ENCODE measurements at places on chromosomes 3 and 15. TPM values are rescaled to one million over a fixed set of nuclear protein-coding genes. Genes with fewer than 3 reads are reported as not detected.
A peak's percentile ranks its signal among the peaks of the same experiment; 100 is the strongest.

- no peak for DNase-seq
These were observed 54.5 kb downstream of the IQSEC1 start for GRCh38 chr3:13018561-13019242.

DNA sequence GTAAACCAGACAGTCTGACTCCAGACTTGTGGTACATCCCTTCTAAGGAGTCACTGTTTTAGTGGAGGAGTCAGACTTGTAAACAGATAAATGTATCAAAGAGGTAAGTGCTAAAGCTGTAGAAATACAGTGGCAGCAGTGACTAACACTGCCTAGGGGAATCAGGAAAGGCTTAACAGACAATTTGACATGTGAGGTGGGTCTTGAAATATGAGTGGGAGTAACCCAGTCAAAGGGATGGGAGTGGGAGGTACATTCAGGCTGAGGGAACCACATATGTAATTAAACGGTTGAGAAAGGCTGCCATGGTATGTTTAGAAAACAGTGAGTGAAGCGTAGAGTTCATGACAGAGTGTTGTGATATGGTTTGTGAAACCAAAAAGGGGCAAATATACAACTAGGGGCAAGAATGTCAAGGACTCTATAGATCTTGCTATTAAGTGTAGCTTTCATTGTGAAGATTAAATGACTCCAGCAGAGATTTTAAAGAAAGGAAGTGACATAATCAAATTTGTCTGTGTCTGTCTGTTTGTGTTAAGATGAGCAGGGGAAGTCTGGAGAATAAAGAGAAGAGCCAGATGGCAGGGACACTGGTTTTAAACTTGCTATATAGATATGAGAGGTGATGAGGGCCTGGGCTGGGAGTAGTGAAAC lies 11.2 kb upstream of the ALCAM start:
- DNase-seq: no peak

DNA sequence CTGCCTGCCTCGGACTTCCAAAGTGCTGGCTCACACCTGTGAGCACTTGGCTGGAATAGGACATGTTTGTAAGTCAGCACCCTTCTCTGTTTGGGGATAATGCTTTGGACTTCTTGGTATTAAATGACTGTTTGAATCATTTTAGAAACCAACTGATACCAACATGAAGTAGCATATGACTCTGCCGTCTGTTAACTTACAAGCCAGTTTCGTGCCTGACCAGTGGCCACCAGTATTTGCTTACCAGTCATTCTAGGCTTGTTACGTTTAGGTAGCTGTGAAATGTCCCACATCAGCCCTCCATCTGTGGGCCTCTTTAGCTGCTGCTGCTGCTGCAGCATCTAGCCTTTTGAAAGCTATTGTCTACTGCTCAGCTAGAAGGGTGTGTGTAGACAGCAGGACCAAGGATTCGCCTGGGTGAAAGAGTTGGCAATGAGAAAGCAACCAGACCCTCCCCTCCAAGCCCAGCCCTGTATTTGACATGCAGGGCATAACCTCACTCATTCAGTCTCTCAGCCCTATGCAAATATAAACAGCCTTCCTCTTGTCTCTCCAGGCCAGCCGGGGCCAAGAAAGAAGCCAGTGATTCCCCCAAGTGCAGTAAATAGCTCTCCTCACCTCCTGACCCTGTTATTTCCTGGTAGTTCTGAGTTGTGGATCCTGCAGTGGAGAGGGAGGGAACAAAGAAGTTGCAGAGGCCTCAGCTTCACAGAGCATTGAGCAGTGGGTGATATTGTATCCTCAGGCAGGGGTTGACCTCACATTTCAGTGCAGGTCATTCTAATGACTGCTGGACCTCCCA lies 51.0 kb downstream of the NKIRAS1 start:
- DNase-seq: no peak

DNA sequence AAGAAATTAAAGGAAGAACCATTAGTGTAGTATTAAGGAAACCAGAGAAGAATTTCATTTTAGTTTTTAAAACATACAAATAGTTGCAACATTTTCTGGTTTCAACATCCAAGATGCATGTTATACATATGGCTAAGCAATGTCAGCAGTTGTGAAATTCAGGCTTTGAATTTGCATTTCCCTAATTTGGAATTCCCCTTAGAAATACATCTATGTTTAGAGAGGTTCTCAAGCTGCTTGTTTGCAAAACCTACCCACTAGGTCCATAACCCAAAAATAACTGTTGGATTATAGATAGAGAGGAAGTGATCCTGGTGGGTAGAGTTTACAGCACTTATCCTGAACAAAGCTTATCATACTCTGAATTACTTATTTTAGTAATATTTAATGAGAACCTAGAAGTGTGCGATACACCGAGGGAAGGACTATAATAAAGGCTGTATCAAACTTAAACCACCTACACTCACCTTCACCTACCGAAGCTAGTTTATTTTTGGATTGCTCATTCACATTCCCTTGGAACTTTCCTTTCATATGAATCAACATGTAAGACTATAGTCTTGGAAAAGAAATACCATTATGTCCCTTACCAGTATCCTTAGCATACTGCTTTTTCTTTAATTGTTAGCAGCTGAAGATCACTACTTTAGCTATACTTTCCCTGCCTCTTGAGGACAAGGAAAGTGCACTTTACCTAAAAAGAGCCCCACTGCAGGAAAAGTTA lies 60.6 kb downstream of the CHAC1 start:
- no peak for DNase-seq

DNA sequence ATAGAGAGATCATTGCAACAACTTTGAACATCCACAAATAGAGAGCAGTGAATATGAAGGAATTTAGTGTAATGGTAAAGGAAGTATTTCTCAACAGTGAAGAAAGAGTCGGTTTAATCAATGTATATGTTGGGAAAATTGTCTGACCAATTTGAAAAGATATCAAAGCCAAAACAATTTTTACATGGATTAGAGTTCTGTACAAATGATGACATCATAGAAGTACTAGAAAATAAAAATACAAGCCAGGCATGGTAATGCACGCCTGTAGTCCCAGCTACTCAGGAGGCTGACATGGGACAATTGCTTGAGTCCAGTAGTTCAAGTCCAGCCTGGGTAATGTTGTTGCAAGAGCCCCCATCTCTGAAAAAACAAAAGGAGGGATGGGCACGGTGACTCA lies 26.0 kb upstream of the TMEM42 start:
- no peak for DNase-seq

DNA sequence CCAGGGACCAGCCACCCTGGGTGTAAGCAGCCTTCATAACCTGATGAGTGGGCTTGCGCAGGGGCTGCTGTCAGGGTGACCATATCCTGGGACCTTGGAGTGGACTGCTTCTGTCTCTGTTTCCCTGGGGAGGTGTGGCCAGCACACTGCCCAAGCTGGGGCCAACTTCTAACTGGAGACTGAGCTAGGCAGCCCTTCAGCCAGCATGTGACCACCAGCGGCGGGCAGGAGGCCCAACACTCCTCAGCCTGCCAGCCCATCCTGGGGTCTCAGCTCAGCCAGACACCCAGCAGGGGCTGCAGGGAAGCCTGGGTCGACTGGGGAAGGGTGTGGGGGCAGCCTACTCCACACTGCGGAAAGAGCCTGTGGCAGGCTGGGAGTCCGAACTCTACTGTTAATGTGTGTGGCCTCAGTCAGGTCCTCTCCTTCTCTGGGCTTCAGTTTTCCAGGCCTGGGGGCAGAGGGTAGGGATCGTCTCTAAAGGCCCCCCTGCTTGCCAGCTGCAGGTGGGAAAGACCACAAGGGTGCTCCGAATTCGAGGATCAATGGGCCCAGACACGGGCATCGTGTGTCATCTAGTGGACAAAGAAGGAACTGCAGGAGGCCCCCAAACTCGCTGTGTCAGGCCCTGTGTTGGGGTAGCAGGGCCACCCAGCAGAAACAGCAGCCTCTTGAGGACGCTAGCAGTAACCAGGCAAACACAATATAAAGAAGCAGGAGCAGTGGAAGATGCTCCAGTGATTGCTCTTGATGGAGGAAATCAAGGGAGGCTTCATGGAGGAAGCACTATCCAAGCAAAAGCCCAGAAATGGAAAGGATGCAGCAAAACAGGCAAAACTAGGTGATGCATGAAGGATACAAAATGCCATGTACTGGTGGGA lies 2.0 kb upstream of the SEMA3G start:
- peak; percentile 49 for DNase-seq

GRCh38 chr3:146970236-146970635 lies 365.1 kb upstream of the PLSCR5 start:
- no peak for DNase-seq

DNA sequence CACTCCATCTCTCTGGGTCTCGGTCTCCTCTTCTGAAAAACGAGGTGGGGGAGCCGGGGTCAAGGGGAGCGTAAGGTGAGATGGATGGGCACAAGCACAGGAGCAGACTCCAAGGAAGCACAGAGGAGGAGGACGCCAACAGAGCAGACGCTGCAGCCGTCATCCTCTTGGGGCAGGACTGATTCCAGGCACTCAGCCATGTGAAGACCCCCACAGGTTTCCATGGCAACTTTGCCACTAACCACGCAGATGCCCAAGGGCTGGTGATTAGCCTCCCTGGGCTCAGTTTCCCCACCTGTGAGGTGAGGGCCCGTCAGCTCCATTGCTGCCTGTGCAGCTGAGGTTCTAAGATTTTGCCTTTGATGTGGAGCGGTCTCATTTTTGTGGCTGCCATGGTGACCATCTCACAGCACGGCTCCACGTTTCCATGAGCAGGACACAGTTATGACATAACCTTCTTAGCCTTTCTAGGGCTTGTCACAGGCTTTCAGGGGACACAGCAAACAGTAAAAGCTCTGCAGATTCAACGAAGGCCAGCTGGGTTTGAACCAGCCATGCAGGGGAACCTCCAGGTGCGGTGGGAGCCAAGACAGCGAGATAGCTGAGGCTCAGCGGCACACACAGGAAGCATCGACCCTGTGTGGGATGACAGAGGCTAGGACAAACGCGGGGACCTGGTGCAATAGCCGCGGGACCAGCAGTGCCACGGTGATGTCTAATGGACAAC lies 170.3 kb downstream of the NUP210 start:
- DNase-seq: no peak

GRCh38 chr3:50562861-50563260 lies 4.7 kb downstream of the C3orf18 start:
- DNase-seq: no peak

DNA sequence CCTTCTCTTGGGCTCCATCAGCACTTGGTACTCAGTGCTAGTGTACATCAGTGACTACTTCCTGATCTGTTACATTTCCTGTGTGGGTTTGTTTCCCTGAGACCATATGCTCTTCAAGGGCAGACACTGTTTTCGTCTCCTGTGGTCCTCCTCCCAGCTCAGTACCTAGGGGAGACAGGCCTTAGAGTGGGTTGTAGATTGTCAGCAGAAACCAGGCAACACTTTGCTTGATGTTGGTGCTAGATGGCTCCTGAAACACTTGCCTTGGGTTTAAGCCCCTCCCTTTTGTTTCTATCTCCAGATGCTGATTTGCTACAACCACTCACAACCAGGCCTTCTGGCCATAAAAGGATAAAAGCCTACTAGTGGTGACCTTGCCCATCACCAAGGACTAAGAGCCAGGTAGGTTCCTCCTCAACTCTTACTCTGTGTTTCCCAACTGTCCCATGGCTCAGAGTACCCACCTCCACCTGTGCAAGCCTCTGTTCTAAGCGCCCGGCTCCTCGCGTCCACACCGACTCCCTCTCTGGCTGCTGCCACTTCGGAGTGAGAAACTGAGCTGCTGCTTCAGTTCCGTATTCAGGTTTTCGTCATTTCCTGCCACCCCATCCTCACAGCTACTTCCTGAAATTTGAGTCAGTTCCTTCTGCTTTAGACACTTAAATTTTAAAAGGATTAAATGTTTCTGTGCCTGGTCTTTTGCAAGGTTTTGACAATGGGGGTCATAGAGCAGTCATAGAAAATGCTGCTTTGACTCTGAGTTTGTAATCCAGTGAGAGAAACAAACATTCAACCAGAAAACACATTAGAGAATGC lies at the start of gene HCLS1:
HCLS1 (minus strand) TSS at position 548 of the 816 bp plus-strand sequence. CDS start 2,556 bp downstream, outside the sequence.
- no peak for DNase-seq

GRCh38 chr3:27544372-27544865 lies 60.2 kb upstream of the SLC4A7 start:
- DNase-seq: no peak

DNA sequence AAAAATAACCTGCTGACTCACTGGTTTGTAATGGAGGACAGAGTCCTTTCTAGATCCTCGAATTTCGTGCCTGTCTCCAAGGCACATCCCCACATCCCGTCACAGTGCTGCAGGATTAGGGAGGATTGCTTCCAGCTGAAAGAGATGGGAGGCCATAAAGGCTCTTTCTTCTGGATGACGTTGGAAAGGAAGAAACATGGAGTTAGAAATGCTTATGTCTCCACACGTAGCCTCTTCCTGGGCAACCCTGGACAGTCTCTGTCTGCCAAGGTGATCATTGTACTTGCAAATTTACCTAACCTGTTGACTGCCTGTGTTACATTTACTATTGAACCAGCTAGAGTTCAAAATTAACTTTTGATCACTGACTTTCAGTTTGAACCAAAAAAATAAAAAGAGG lies 27.6 kb upstream of the VILL start:
- no peak for DNase-seq

DNA sequence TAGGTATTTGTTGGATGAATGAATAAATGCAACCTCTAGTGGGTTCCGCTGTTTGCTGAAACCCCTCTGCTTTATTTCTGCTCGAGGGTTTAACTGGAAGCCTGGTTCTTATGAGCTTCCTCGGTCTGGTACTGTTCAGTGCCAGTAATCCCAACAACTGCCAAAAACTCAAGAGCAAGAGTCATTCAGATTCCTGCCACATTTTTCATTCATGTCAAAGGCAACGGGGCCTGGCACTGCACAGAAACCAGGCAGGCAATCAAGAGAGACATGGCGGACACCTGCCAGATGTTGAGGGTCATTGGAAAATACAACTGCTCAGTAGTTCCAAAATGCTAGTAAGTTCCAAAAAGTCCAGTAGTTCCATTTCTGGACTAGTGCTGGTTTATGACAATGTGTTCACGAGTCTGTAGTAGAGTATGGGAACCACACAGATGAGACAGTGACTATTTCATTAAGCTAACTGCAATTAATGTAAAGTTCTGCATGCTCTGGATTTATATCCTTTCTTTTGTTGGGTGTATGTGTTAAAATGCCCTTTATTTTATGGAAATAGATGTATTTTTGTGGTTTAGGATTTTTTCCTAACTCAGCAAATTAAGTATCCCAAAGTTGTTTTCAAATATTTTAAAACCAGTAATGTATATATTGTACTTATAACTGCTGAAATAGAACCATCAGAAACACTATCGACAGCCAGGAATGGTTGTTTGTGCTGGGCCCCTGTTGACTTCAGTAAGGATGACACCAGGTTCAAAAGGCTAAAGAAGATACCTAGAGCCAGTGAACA lies 22.7 kb upstream of the TMEM41A start:
- DNase-seq: no peak

The CPLX3 gene
- 1.00 TPM for total RNA-seq

The HHLA2 gene
- total RNA-seq: 0.18 TPM

The CACNA1D gene
- 27.9 TPM for total RNA-seq

The CFAP44 gene
- 16.9 TPM for total RNA-seq

The ZNF774 gene
- 6.1 TPM for total RNA-seq

The ATP13A5 gene
- total RNA-seq: 0.27 TPM

The SLC28A1 gene
- not detected for total RNA-seq

The LRRC2 gene
- total RNA-seq: 0.64 TPM

The WDR93 gene
- 0.91 TPM for total RNA-seq

The TEX55 gene
- not detected for total RNA-seq

The SCN11A gene
- 0.64 TPM for total RNA-seq

Measured in cerebellum (tissue), 4 donors.